ENCODE measurements at places on chromosomes 4 and X.

DNA sequence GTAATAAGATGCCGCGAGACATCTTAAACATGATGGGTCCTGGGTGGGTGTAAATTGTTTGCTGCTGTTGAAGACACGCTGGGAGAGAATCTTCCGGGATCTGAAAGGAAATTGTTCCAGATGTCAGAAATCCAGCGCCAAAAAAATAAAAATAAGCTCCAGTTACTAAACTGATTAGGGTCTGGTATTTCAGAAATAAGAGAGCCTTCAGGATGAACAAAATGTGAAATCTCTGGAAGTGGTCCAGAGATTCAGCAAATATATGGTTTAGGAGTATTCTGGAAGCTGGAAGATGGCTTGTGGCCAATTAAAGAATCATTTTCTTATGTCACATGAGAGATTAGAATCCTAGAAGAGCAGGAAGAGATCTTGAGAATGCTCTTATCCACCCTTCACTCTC lies 75.8 kb upstream of the NHS start:
- no peak for DNase-seq

DNA sequence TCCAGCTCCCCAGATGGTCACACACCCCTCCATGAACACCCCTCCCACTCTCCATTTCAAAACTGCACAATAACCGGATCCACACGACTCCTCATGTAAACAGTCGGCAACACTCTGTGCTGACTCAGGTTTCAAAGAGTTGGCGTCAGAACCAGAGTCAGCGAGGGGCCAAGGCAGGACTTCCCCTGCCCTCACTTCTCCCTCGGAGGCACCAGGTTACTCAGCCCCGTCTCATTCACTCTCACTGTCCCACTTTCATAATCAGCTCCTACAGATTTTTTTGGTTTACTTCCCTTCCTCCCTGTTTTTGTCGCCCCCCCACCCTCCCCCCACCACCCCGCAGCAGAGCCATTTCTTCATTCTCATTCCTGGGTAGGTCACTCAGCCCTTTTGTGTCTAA lies 2.7 kb upstream of the TIMP1 start:
- peak; percentile 89 for DNase-seq

- no peak for DNase-seq
These were observed 46.8 kb downstream of the HTRA3 start for GRCh38 chr4:8316251-8316771.

DNA sequence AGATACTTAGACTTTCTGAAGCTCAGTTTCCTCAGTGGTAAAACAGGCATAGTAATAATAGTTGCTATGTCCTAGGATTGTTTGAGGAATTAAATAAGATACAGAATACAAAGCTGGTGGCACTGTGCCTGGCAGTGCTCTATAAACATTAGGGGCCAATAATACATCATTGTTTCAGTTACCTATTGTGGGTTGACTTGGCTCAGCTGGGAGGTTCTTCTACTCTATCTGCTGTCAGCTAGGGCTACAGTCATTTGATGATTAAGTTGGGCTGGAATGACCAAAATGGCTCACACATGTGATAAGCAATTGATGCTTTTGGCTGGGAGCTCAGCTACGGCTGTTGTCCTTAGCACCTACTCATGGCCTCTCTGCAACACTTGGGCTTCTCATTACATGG lies 121.2 kb upstream of the USP9X start:
- DNase-seq: no peak

GRCh38 chr4:186514271-186514950 lies 41.0 kb downstream of the MTNR1A start:
- DNase-seq: no peak

- DNase-seq: no peak
These were observed 30.5 kb downstream of the ZBTB49 start for GRCh38 chr4:4320528-4320927.

GRCh38 chr4:24382381-24382780 lies 202.0 kb downstream of the DHX15 start:
- no peak for DNase-seq

- DNase-seq: peak; percentile 15
These were observed 78.1 kb upstream of the PAGE3 start for GRCh38 chrX:55342533-55343501.

GRCh38 chr4:70969076-70969475 lies 24.4 kb upstream of the DCK start:
- DNase-seq: no peak

DNA sequence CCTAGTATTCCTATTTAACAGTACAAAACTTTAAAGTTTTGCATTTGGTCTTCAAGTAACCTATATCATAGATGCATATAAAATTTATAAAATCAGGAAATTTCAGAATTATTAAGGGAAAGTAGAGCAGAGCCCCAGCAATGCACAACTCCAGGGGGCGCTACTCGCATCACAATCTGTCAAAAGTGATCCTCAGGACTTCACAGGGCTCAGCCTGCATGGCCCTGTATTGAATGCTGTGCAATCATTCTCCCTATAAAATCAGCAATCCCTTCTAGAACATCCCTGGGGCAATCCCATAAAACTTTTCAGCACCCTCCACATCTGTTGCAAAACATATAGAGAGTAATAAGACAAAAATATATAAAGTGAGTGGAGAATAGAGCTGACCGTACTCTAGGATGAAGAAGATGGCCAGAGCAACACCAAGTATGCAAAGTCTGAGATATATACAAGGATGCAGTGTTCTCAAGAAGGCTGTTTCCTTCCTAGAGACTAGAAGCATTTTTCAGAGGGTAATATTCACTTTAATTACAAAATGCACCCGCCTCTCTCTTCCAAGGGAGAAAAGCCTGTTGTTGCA lies 12.5 kb upstream of the PPARGC1A start:
- DNase-seq: no peak

GRCh38 chr4:54658252-54659093 lies 716 bp downstream of the KIT start:
- DNase-seq: peak; percentile 68

GRCh38 chr4:120517966-120518365 lies 404.6 kb downstream of the PRDM5 start:
- no peak for DNase-seq

- DNase-seq: no peak
These were observed 30.7 kb upstream of the SGMS2 start for GRCh38 chr4:107793996-107794395.

- DNase-seq: peak; percentile 73
These were observed 5.6 kb upstream of the CT47C1 start for GRCh38 chrX:119067023-119067739.

DNA sequence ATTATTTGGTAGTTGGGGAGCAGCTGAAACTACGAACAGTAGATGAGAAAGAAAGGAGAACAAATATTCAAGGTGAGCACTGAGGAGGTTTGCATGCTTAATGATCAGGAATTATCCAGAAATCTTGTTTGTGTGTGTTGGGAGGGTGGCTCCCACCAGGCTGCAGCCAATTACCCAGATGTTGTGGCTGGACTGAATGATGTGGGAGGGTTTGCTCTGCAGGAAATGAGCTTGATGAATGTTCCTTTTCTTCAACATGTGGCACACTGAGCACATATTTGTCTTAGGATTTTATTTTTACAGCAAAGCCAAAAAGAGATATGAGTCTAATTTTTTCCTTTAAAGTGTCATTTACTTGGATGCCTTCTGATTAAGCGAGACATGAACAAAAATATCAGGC lies 48.3 kb upstream of the AMOT start:
- no peak for DNase-seq

GRCh38 chr4:88949605-88950004 lies 107.4 kb downstream of the FAM13A start:
- no peak for DNase-seq

DNA sequence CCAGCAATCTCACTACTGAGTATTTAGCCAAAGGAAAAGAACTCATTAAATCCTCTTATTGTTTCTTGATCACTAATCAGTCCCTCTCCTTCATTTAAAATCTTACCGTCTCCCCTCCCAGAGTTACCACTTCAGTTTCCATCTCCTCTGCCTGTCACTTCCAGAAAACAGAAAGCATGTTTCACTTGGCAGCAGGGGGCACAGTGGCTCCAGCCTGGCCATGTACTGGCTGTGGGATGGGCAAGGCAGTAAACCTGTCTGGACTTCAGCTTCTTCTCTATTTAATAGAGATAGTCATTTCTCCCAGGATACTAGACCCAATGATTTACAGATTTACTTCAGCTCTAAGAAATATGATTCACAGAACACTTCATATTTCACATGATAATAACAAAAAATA lies 63.2 kb downstream of the CD40LG start:
- peak; percentile 64 for DNase-seq

Measured in suppressor macrophage (primary cell).